GDM1 (cell line): ENCODE measurements at places on chromosomes 1 and 21.

GRCh38 chr1:13732971-13733667 is 33.1 kb downstream of the PRDM2 start:
- no peak for DNase-seq

DNA sequence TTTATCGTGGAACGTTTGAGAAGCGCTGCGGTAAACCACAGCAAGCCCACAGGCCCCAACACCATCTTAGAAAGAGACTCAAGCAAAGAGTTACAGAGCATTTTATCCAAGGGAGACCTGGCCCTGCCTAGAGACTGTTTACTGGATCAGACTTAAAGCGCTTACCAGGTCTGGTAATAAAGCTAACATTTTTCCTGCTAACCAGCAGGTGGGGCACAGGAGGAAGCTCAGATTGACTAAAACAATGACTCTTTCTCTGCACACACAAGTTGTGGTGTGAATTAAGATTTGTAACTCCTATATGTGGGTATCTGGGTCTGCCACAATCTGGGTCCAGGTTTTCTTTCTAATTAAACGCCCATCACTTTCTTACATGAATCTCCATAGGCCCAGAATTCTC is 136.5 kb upstream of the ETS2 start:
- no peak for DNase-seq

DNA sequence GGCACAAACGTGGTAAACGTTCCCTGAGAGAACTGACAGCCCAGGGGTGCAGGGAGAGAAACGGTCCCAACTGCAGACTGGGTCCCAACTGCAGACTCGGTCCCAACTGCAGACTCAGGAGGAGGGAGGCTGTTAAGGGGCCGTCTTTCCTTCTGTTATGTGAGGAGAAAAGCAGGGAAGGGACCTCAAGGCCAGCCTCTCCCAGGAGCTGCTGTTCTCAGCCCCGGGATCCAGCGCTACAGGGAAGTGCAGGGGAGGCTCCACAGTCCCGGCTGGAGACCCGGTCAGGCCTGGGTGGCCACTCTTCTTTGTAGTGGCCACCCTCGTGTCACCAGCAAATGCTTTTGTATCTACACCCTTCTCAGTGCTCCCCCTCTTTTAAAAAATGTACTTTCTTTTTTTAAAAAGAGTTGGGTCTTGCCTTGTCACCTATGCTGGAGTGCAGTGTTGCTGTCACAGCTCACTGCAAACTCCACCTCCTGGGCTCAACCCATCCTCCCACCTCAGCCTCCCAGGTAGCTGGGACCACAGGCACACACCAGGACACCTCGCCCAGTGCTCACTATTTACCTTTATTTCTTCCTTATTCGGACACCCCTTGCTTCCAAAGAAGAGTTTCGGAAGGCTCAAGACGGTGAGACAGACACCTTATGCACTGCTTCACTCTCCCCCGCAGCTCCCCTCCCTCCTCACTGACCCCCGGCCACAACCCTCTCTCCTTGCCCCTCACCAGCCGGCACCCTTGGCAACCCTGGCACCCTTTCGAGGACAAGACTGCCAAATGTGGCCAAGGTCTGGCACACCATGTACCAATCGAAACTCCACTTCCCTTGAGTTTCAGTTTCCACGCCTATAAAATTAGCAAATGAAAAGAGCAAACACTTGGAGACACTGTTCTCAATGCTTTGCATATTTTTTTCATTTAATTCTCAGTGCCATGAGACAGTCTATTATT is 21.8 kb downstream of the CAPN2 start:
- DNase-seq, result no peak

GRCh38 chr1:234724516-234725176 is 114.7 kb upstream of the IRF2BP2 start:
- no peak for DNase-seq

- no peak for DNase-seq
These were observed 165.3 kb downstream of the SLC35F3 start for GRCh38 chr1:234069760-234070159.

DNA sequence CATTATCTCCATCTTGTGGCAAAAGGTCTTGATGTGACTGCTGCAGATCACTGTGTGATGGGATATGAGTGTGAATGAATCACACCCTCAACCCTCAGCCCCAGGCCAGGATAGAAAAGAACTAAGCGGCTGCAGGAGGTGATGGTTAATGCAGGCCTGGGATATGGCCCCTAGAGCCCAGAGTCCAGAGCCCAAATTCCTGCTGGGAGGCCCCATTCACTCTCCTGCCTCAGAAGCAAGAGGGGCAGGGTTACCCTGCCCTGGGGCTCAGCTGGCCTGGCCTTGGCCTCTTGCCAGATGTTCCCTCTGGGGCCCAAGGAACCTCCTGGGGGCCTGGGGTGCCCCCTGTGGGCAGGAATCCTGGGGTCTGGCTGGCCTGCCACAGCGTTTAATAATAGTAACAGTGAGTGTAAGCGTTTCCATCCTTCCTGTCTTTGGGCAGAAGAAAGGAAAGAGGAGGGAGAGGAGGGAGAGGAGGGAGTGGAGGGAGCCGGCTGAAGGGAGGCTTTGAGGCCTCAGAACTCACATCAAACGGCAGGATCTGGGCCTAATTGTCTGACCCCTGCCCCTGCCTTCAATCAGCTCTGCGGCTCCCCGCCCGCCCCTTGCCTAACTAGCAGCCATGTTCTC is 26.2 kb downstream of the DMAP1 start:
- DNase-seq, result peak; percentile 22

- DNase-seq, result no peak
These were observed 164.8 kb downstream of the KCNJ6 start for GRCh38 chr21:37751268-37751975.

GRCh38 chr1:161792740-161793139 is 26.6 kb downstream of the ATF6 start:
- DNase-seq, result peak; percentile 7

- no peak for DNase-seq
These were observed 175.6 kb upstream of the C1orf105 start for GRCh38 chr1:172244865-172245264.

- no peak for DNase-seq
These were observed 202.3 kb downstream of the HIVEP3 start for GRCh38 chr1:41716188-41717130.

DNA sequence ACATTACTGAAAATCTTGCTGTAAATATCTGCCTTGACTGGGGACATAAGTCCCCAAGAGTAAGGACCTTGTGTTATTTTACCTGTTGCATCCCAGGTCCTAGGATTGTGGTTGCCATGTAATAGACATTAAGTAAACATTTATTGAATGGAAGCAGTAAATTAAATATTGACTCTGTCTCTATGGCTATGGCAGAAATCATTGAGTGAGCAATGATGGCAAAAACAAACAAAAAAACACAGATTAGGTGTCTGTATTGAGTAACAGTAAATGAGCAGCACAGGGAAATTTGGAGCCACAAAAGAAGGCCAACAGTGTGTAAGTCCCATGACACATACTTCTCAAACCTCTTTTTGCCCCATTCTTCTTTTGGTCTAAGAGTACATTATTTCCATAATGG is 240.4 kb downstream of the NFIA start:
- no peak for DNase-seq

DNA sequence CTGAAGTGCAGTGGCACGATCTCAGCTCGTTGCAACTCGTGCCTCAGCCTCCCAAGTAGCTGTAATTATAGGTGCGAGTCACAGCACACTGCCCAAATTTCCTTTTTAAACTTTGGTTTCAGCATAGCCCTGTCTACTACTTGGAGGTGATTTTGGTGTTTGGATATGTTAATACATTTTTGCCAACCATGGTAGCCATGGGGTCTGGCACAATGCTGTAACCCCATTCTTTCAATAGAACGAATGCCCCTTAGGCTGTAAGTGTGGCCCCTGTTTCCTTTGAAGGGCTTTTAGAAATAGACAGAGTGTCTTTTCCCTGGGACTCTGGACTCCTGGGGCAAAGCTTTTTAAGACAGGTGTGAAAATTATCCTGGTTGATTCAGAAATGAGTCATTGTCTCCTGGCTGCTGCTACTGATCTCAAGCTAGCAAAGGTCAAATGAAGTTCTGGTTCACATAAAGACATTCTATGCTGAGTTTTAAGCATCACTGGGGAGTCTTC is 141.1 kb upstream of the RUNX1 start:
- no peak for DNase-seq

GRCh38 chr21:17671733-17672132 is 59.0 kb upstream of the BTG3 start:
- no peak for DNase-seq
